Thymus (tissue), 14 donors: ENCODE measurements at places on chromosomes 3 and 15.

DNA sequence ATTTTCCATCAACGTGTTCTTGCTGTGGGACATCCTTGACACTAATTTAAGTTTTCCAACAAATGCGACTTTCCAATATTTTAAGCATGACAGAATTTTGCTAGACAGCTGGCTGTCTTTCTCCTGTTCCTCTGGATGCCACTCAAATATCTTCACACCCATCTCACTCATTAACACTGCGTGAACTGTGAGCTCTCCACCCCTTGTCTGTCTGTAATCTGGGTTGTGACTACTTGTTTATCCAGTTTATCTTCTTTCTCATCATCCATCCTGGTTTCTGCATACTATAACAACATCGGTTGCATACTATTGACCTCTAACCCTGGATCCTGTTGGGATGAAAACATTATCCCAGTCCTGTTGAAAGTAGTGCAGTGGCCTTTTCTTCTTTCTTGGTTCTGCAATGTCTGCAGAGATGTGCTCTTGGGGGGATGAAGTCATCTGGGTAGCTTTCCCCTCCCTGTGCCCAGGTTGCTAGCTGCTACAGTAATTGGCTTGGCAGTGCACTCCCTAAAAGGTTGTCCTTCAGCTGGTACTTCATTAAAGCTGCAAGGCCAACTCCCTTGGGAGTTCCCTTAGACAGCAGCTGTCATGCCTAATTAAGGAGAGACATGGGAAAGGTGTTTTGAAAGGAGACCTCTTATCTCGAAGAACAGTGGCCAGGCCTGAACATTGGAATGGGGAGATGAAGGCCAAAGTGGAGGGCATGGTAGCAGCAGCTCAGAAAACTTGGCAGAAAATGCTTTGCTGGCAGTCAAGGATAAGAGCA, 24.7 kb downstream of the KAT2B start:
- DNase-seq, result no peak

GRCh38 chr3:84820126-84820525, 138.7 kb upstream of the CADM2 start:
- DNase-seq, result no peak

DNA sequence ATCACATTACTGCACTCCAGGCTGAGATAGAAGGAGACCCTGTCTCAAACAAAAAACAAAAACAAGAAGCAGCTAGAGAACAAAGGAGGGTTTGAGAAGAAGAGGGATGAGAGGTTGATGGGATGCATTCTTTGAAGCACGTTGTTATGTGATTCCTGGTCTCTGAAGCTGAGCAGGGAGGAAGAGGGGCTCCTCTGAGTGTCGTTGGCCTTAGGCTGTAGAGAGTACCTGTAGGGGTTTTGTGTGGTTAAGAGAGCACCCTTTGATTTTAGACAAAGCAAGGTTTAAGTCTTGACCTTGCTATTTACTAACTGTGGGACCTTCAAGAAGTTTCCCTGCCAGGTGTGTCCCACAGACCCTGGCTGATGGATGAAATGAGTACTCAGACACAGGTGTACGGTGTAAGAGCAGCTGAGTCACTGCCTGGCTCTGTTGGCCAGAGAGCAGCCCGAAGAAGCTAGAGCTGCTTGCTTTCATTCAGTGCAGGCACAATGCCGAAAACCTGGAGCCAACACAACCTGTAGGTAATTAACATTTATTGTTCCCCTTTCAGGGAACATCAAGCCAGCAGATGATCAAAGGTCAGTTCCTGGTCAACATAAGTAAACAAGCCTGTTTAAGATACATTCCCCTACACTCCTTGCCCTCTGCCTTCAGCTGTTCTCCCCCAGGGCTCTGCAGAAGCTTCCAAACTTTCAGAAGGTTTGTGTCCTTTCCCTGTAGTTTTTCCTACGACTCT, 67.2 kb downstream of the LRRK1 start:
- DNase-seq, result no peak

DNA sequence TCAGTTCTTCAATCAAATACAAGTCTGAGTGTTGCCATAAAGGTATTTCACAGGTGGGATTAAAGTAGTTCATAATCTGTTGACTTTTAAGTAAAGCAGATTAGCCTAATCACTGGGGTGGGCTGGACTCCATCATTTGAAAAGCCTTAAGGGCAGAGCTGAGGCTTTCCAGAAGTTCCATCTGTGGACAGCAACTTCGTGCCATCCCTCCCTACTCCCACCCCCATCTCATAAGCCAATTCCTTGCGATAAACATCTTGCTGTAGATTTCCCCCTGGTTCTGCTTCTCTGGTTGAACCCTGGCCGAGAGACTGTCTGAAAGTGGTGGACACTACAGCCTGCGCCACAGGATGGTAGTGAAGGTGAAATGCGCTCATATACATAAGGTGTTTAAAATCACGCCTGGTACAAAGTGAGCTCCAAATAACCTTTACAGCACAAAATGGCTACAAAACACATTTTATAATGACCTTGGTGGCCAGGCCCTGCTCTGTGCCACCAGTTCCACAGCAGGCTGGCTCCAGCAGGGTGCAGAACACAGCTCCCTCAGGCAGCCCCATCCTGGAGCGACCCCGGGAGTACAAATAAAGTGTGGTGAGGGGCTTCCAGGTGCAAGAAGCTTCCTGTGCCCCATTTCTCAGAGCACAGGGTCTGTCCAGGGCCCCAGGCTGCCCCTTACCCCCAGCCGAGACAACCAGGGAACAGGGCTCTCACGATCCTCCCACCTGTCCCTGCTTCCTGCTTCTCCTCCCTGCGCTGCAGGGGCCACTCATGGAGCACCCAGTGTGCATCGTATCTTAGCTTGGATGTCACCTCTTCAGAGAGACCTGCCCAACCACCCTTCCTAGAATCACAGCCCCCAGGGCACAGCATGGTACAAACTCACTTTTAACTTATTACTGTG, 25.8 kb upstream of the GATA2 start:
- no peak for DNase-seq

GRCh38 chr3:182784542-182784941, 8.8 kb upstream of the ATP11B start:
- DNase-seq, result no peak

DNA sequence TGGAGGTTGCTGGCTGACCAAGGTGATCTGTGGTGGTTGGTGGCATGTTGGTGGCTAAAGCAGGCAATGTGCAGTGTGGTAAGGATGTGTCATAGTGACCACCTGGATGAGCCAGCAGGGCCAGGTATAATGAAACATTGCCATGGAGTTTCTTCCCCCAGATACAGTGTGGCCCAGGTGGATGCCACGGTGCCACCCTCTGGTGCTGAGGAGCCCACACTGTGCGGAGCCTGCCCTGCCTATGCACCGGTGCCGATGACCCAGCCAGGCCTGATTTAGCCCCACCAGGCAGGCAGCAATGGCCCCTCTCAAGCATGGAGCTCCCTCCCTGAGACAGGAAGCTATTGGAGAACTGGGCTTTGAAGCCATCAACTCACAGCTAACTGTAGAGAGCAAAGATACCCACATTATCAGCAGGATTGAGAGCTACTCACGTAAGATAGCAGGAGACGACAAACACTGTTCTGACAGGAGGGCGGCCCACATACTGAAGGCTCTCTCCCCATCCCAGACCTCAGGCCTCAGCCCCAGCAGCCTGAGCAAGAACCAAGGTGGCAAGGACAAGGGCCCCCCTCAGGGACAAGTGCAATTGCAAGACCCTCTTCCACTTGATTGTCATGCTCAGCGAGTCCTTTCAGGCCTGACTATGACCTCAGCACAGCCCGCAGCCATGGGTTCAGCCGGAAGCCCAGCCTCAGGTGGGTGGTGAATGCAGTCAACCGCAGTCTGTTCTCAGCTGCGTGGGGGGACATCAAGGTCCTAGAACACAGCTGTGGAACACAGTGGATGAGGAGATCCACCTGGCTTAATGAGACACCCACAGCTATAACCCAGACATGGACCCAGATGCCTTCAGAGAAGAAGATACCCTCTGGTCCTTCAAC, 82.8 kb upstream of the CDV3 start:
- DNase-seq, result peak; percentile 86

GRCh38 chr3:119924111-119925094, 142.5 kb downstream of the NR1I2 start:
- no peak for DNase-seq

- no peak for DNase-seq
These were observed 550 bp downstream of the CLN6 start for GRCh38 chr15:68228971-68229385.

DNA sequence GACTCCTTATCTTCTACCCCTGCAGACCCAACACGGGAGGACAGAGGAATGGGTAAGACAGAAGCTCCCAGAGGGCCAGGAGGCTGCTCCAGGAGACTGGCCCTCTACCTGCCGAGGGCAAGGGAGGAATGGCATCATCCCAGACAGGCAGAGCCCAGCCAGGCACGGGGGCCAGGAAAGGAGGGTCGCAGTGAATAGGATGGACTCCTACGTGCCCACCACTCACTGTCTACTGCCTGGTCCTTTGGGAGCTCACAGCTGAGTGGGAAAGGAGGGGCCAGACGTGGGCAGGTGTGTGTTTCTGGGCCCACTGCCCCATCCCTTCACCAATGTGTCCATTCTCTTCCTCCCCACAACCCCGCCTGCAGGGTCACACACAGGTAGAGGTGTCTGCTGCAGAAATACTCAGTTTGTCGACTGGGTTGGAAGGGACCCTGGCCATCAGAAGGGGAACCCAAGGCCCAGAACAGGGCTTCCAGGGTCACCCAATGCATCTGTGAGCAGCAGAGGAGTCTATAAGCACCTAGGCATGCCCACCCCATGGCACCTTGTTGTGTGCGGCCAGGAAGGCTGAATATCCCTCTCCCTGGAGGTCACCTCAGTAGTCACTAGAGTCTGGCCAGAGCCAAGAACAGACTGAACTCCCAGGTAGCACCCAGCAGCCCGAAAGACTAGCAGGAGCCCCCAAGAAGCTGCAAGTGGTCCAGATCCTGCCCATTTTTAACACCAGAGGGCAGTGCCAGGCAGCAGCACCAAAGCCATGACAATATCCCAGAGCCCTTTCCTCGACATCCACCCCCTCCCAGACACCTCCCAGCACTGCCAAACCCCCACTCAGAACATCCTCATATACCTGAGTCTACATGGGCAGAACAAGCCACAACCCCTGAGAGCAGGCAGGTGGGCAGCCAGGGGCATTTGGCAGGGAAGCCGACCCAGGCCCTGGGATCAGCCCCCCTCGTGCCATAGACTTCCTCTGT, 24.0 kb downstream of the TKT start:
- no peak for DNase-seq

- DNase-seq, result no peak
These were observed 25.8 kb downstream of the SRGAP3 start for GRCh38 chr3:9223672-9224071.
